ENCODE measurements at places on chromosomes 13 and 19.
A peak's percentile ranks its signal among the peaks of the same experiment; 100 is the strongest.

- no peak for DNase-seq
Observed at GRCh38 chr13:87698268-87698667, 27.1 kb downstream of the SLITRK5 start.

DNA sequence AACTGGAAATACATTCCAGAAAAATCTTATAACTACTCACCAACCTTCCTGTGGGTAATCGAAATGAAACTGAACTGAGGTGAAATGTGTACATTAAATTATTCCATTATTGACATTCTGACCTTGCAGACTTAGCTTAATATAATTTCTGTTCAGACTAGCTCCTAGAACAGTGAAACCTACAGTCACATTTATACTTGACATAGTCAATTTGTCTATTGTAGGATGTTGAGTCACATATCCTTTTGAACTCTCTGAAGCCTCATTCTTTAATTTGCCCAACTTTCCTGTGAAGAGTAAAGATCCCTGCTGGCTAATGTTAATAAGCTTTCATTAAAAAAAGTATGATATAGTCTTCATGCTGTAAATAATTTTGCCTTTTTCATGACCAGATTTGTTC lies 92.0 kb upstream of the SCEL start:
- DNase-seq: no peak

DNA sequence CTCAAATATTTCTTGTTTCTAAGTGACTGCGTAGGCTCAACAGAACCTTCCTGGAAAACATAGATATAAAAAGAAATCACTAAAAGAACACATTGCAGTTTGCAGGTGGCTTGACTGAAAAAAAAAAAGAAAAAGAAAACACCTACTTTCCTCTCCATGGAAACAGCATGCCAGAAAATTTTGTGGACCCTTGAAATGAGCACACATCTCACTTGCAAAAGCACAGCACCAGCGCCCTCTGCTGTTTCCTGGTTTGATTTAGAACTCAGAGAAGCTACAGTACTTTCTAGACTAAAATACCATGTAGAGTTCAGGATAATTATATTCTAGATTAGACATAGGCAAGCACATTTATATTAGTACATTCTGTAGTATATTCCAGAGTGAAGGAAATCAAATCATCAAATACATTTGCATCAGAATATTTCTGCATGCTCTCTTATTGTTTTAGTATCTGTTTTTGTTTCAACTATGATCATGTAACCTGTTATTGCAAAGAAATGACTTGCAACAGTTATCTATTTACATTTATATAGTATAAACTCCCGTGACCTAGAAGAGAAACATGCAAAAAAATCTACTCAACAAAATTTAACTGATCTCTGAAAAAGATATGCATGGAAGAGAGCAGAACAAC lies 22.3 kb upstream of the XPO4 start:
- peak; percentile 66 for DNase-seq

DNA sequence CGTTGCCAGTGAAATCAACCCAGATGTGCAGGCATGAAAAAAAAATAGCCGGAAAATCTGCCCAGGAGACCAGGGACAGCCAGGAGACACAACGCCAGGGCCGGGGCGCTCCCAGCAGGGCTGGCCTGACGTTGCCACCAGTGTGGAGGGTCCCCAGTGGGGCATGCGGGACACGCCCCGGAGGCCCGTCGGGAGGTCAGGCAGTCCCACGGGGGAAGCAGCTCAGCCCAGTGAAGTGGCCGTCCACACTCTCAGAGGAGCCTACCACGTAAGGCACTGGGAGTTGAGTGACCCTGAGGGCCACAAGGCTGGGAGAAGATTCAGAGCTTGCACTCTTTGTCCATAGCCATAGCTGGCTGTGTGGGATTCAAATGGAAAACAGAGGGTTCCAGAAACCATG lies 53.2 kb upstream of the GAS6 start:
- no peak for DNase-seq

GRCh38 chr13:79445968-79446645 lies 34.8 kb upstream of the NDFIP2 start:
- DNase-seq: no peak

GRCh38 chr19:20038358-20039202 lies 725 bp downstream of the ZNF682 start:
- DNase-seq: no peak

- peak; percentile 80 for DNase-seq
Observed at GRCh38 chr13:30880151-30880855, 25.8 kb upstream of the MEDAG start.

DNA sequence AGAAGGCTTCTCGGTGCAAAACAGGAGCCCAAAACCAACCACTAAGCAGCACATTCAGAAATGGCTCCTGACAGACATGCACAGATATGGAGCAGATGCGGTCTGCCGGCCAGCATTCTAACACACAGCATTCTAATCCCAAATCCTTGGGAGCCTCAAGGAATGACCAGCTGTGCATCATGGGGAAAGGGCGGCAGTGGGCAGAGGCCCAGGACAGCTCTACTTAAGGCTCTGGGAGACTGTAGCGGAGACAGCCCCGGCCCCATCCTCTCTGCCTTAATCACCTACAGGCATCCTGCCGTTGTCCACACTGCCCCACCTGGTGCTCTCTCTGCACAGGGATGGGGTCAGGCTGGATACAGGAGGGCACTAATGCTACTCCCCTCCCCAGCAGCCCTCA lies 1016.0 kb downstream of the UQCRFS1 start:
- DNase-seq: no peak

GRCh38 chr13:97905517-97905916 lies 48.0 kb upstream of the IPO5 start:
- DNase-seq: peak; percentile 58

GRCh38 chr13:40115426-40115825 lies 460.0 kb downstream of the COG6 start:
- no peak for DNase-seq

- no peak for DNase-seq
Observed at GRCh38 chr13:40255551-40255950, 410.9 kb downstream of the FOXO1 start.

GRCh38 chr19:41844601-41845000 lies at the start of gene LYPD4:
LYPD4 (minus strand) TSS chr19:41844683; CDS start chr19:41839285, 5,398 bp downstream.
- DNase-seq: no peak

DNA sequence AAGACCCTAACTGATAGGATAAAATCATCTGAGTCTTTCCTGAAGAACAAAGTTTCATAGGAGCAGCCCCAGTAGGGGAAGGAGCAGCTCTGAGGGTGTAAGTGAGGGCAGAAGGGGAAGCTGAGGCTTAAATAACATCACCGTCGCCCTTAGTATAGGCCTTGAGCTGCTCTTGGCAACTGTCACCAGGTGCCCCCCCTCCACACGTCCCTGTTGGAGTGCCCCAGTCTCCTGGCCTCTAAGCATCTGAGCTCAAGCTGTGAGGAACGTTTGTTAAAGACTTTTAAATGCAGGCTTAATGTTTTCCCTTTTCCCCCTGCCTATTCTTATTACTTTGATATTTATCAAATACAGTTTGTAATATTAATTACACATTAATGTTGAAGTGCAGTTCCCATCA lies 170.6 kb downstream of the ZIC5 start:
- DNase-seq: no peak

DNA sequence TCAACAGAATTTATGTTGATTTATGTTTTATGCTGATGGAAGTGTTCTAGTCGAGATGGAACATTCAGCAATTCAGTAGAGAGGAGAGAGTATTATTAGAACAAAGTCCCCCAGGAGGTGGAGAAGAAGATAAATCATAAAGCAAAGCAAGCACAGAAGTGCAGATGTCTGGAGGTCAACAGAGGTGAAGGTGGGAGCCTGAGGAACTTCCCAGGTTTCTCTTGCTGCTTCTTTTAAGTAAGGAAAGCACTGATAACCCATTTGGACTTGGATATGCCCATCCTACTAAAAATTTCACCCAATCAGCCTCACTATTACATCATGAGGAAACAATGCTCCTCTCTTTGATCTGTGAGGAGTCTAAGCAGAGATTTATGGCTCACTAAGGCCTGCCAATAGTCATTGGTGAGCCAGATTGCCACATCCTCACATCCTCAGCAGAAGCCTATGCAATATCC lies 98.8 kb downstream of the EPSTI1 start:
- DNase-seq: peak; percentile 67

DNA sequence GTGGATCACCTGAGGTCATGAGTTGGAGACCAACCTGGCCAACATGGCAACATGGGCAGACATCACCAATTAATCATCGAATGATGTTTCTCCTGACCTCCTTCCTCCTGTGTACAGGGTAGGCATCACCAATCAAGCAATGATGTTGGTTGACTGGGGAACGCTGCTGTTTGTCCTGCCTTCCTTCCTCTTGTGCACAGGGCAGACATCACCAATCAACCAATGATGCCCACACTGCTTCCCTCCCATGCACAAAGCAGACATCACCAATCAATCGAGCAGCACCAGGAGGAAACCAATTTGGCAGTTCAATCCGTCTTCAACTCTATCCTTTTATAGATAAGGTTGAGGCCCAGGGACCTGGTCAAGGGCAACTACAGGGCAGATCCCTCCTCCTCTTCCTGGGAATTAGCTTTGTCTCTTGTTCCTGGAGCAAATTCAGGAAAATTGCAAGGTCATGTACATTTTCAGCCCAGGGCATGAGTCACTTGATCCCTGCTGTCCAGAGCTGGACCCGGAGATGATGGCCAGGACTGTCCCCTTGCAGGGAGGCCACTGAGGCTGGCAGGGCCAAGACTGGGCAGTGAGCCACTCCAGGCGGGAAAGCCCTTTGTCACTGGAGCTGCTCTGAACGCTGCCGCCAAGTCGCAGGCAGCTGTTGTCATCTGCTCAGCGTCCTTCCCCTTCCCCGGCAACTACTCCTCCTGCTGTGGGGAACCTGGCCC lies 5.3 kb upstream of the CSNK1G2 start:
- DNase-seq: peak; percentile 51

DNA sequence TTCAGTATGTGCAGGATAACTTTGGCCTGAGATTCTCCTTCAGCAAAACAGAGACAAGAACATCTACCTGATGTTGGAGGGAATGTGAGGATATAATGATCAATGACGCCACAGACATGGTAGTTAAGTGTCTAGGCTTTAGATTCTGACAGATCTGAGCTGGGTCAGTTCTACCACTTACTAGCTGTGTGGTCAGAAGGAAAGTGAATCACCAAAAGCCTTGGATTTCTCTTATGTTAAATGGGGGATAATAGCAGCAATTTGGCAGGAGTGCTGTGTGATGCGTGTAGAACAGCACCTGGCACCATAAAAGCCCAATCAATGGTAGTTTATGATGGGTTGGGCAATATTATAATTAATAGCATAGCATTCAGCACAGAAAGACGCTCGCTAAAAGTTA lies 41.7 kb downstream of the RXFP2 start:
- no peak for DNase-seq

DNA sequence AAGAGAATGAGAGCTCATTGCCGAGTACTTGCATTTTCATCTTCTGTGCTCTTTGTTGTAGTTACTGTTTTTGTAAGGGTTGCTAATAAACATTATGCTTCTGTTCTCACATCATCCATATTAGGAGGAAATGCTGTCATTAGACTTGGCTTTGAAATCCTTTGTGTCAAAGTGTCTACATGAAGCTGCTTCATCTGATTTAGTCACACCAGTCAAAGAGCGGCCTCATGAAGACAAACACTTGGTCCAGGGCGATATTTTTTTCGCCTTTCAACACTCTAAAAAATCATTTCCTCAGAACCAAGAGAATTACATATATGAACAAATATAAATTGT lies 105.0 kb downstream of the SPRY2 start:
- DNase-seq: no peak

DNA sequence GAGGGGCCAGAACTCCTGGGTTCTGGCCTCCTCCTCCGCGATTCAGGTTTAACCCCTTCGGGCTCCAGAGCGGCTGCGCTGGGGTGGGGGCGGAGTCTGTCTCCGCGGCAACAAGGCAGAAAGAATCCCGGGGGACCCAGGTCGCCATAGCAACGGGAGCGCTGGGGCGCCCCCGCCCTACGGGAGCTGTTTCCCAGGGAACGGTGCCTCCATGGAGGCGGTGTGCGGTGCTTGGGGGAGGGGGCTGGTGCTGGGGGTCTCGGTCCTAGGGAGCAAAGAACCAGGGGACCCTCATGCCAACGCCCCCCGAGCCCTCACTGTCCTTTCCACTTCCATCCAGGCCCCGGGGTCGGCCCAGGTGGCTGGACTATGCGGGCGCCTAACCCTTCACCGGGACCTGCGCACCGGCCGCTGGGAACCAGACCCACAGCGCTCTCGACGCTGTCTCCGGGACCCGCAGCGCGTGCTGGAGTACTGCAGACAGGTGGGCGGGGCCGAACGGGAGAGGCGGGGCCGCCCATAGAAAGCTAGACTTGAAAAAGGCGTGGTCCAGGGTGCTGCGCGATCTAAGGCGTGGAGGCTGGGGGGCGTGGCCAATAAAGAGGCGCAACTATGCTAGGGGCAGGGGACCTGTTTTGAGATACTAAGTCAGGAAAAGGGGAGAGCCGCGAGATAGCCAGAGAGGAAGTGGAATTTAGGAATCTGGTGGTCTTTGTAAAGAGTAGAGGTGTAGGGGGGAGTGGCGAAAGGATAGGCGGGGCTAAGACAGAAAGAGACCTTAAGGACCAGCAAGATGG lies 1.2 kb downstream of the APLP1 start:
- peak; percentile 18 for DNase-seq

- DNase-seq: no peak
Observed at GRCh38 chr19:45687599-45687998, 4.2 kb downstream of the SNRPD2 start.

DNA sequence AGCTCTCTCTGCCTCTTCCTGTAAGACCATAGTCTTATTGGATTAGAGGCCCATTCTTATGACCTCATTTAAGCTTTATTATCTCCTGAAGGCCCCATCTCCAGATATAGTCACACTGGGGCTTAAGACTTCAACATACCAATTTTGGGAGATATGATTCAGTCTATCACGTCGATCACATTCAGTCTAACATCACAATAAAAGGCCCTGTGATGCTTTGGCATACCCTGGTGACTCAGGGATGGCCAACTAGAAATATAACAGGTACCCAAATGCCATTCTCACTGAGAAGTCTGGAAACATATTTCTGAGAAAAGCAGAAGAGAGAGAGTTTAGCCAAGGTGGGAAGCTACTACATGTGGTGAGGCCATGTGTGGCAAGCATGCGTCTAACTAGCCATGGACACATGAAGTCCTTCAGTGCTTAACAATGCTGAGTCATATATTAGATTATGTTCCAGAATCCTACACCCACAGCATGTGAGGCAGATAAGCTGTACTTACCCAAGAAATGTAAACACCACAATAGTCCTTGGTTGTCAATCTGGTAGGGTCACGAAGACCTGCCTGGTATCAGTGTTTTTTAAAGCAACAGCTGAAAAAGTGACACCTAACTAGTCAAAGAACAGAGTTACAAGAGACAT lies 485.1 kb downstream of the FOXO1 start:
- peak; percentile 51 for DNase-seq

DNA sequence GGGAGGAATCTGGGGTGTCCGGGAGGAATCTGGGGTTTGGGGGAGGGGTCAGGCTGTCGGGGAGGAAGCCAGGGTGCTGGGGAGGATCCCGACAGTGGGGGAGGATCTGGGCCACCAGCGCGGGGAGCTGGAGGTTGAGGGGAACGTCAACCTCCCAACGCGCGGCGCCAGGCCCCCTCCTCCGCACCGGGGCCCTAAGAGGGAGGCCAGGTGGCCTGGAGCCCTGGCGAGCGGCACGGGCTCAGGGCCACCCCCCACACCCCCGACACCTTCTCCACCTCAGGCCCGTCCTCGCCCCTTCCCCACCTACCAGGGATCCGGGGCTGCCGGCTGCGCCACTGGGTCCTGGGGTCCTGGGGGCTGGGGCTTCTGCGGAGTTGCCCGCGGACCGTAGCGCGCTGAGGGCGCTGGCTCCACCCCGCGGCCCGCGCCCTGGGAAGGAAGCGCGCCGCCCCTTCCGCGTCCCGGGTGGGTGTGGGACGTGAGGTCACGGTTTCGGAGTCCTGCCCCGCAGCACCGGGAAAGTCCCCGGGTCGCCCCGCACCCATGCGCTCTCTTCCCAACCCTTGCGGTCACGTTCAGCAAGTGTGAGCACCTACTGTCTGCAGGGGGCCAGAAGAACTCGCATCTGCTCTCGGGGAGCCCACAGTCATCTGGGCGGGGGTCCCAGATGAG lies at the start of gene TICAM1:
TSS of gene TICAM1 (minus strand) at position 409 of the 675 bp plus-strand sequence. CDS start 13,335 bp downstream, outside the sequence.
- peak; percentile 62 for DNase-seq

Data from fibroblast of gingiva (primary cell).